GM23248 (cell line): ENCODE measurements at places on chromosomes 12 and 14. TPM values are rescaled to one million over a fixed set of nuclear protein-coding genes. Genes with fewer than 3 reads are reported as not detected.

GRCh38 chr14:71566276-71566675, 366.0 kb upstream of the RGS6 start:
- H3K4me3 ChIP-seq = no peak overlapping the region
- no peak for DNase-seq
- no peaks in the 10 kb centered on the region for H3K27me3 ChIP-seq
- H3K36me3 ChIP-seq = no peaks in the 10 kb centered on the region
- no peak overlapping the region for H3K27ac ChIP-seq

- no peak overlapping the region for H3K27ac ChIP-seq
- H3K36me3 ChIP-seq = no peaks in the 10 kb centered on the region
- no peak overlapping the region for H3K4me3 ChIP-seq
These were observed 22.0 kb upstream of the RCOR1 start for GRCh38 chr14:102570334-102570995.

- H3K36me3 ChIP-seq = no peaks in the 10 kb centered on the region
- no peak overlapping the region for H3K27ac ChIP-seq
- DNase-seq = no peak
- H3K4me3 ChIP-seq = no peak overlapping the region
These were observed 555.2 kb downstream of the DIO2 start for GRCh38 chr14:79656056-79656455.

DNA sequence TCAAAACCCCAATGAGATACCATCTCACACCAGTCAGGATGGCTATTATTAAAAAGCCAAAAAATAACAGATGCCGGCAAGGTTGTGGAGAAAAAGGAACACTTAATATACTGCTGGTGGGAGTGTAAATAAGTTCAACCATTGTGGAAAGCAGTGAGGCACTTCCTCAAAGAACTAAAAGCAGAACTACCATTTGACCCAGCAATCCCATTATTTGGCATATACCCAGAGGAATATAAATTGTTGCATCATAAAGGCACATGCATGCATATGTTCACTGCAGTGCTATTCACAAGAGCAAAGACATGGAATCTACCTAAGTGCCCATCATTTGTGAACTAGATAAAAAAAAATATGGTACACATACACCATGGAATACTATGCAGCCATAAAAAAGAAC, 59.9 kb downstream of the MGST1 start:
- no peak overlapping the region for H3K4me3 ChIP-seq
- no peak for DNase-seq
- H3K27me3 ChIP-seq = no peaks in the 10 kb centered on the region

GRCh38 chr14:104441275-104442106, 138.1 kb upstream of the C14orf180 start:
- H3K4me1 ChIP-seq = no peaks in the 10 kb centered on the region
- no peak overlapping the region for H3K27ac ChIP-seq
- no peaks in the 10 kb centered on the region for H3K27me3 ChIP-seq
- H3K36me3 ChIP-seq = no peaks in the 10 kb centered on the region
- DNase-seq = no peak
- H3K4me3 ChIP-seq = no peak overlapping the region

BICDL1 gene
- total RNA-seq = not detected in 2 replicates

DNA sequence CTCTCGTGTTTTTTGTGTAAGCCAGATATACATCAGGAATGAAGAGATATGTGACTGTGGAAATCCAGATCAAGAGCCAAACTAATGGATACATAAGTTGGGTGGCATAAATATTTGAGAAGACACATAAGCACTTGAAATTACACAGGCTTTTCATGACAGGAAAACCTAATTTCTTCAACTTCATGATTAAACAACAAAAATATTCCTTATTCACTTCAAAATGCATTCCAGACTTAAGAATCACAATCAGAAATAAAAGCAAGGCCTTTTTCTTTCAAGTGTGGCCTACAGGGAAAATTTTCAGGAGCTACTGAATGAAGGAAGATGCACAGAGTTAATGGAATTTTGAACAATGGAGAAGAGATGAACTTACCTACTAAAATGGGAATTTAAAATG, 515.6 kb downstream of the FOXG1 start:
- peaks cover 25% of the 10 kb centered on the region for H3K4me1 ChIP-seq
- H3K27me3 ChIP-seq = no peaks in the 10 kb centered on the region
- peak; percentile 63 for DNase-seq
- peak overlapping the region; percentile 39 for H3K27ac ChIP-seq
